Umbilical cord (tissue), 2 donors: ENCODE measurements at places on chromosomes 16 and 17. TPM values are rescaled to one million over a fixed set of nuclear protein-coding genes. Genes with fewer than 3 reads are reported as not detected.

Gene RGS11
- 6.0 TPM for total RNA-seq

Gene C1QTNF8
- total RNA-seq = not detected

Gene MAFG
- 8.4 TPM for total RNA-seq

Gene APPBP2
- 60.7 TPM for total RNA-seq

Gene BAIAP3
- 0.24 TPM for total RNA-seq

Gene SEC14L5
- 0.72 TPM for total RNA-seq

Gene TMEM88
- 1.7 TPM for total RNA-seq

Gene TMC5
- 0.96 TPM for total RNA-seq

Gene TBC1D28
- 1.2 TPM for total RNA-seq

Gene CORO6
- 1.9 TPM for total RNA-seq

Gene ARL17B
- 1.7 TPM for total RNA-seq

Gene CDR2L
- total RNA-seq = 3.1 TPM
